Stimulated activated CD4-positive, alpha-beta T cell treated with anti-CD3 and anti-CD28 coated beads, Interleukin-1b, Interleukin-23, amount 100 ng/mL, for 24 hours (primary cell): ENCODE measurements at places on chromosomes 3 and 15.
A peak's percentile ranks its signal among the peaks of the same experiment; 100 is the strongest.

GRCh38 chr3:197103766-197104165 is 74.1 kb upstream of the MELTF start:
- no peak for DNase-seq

DNA sequence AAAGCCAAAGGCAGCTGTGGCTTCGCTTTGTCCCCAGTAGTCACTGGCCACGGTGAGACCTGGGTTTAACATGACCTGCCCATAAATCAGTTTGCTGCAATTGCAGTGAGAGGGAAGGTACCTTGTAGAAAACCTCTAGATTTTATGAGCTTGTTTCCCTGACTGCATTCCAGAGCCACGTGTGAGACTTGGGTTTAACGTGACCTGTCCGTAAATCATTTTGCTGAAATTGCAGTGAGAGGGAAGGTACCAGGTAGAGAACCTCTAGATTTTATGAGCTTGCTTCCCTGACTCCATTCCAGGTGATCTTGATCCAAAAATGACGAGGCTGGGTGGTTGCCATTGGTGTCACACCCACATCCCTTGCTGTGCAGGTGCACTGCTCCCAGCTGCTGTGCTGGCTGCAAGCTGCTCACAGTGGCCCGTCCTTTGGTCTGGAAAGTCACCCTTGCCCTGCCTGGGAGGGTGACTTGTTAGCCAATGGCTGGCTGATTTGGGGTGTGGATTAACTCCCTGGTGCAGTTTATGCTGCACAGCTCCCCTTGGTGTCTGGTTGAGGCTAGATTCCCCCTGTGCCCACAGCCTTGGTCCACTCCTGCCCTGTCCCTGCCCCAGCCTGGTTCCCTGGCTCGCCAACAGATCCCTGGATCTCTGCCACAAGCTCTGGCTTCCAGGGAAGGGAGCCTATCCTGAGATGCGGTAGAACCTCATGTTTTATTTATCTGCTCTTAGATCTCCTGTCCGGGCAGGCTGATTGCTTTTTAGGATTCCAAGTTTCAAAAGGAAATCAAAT is 192.7 kb upstream of the CTDSPL start:
- DNase-seq, result no peak

- DNase-seq, result no peak
Measured at GRCh38 chr3:138173769-138174420, 826 bp downstream of the DBR1 start.

- DNase-seq, result peak; percentile 41
Measured at GRCh38 chr15:70480196-70480856, 283.0 kb downstream of the UACA start.

DNA sequence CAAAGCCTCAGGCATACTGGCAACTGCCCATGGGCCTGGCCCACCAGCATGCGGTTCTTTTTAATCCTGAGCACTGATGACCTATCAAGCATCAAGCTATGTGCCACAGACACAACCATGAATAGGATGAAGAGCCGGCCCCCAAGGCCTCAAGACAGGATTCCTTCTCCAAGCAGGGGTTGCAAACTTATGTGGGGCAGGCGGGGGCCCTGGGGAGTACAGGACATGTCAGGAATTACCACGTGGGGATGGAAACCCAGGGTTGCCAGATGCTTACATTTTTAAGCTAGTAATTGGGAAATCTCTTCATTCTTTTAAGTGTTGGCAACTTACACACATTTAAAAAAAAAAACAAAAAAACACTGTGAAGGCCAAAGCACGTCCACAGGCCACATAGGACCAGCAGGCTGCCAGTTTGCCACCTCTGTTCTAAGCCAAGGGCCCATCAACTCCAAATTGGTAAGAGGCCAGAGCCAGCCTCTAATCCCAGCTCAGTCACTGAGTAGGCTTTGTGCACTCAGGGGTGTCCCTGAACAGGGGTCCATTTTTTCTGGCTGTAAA is 32.8 kb downstream of the BDH1 start:
- no peak for DNase-seq

DNA sequence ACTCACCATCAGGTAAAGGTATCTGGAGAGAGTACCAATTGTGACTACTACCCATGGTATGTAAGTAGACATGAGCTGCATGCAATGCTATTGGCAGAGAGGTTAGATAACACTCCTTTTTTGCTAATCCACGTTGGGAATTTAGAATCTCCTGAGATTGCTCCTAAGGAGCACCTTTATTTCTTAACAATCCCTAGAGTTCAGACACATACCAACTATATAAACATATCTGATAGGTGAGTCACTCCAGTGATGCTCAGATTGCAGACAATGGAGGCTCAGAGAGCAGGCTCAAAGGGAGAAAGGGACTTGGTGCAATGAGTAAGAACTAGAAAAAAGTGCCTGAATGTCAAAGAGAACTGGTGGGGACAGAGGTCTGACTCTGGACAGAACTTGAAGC is 47.0 kb upstream of the LRRFIP2 start:
- DNase-seq, result no peak

DNA sequence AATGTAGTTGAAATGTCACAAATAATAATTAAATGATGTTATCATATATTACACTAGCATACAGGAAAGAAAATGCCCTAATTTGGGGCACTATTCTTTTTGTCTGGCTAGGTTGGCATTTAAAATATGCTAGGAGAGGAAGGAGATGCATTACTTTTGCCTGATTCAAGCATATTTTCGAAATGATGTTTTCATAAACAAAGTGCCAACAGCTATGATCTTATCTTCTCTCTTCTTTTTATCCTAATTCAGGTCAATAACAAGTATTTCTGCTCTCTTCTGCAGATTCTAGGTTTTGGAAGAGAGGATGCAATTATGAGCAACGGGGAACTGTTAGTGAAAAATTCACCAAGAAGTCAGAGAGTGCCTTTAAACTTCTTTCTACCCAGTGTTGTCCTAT is 55.8 kb upstream of the NR2F2 start:
- no peak for DNase-seq

- no peak for DNase-seq
Measured at GRCh38 chr3:137792626-137793271, 28.6 kb downstream of the SOX14 start.

DNA sequence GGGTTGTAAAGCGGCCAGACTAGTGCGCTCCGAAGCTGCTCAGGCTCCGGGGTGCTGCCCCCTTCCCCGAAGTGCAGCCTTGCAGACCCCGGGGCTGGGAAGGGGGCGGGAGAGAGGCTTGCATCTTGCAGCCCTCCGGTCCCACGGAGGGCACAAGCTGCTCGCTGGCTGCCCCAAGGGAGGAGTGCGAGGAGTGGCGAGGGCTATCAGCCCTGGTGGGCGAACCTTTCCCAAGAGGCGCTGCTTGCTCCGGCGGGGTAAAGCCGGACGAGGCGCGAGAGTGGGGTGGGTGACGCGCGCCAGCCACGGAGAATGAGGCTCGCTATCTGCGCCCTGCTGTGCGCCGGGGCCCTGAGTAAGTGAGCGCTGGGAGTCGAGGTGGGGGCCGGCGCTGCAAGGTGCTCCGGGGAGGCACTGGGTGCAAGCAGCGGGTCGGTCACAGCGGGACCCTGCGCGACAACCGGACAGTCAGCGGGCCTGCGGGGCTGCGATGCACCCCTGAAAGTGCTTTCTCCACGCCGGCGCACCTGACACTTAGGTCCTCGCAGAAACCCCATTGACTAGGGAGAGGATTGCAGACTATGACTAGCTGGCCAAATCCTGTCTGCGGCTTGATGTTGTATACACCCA is 12.7 kb upstream of the TOPBP1 start:
- no peak for DNase-seq

DNA sequence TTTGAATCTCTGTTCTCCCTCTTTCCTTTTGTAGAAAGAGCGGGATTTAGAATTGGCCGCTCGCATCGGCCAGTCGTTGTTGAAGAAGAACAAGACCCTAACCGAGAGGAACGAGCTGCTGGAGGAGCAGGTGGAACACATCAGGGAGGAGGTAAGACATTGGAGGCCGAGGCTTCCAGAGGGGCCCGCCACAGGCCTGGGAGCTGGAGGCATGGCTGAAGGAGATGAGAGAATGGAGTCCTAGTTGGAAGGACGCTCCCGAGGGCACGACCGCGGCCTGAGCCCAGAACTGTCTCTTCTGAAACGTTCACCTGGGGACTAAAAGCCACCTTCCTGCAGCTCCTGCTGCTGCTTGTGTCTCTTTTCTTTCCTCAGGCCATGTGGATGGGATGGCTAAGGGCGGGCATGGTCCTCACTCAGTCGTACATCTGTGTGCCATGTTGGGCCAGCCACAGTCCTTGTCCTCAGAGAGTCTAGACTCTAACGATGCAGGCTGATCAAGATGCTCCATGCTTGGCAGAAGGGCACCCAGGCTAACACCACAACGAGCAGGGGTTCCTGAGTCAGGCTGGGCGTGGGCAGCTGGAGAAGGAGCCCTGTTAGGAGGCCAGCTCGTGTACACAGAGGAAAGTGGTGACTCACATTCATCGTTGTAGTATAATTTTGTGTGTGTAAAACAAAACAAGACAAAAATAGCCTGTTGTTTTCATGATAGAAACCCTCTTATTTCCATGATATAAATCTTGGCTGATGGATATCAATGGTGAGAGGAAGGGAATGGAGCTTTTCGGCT is 81.1 kb downstream of the CCK start:
- DNase-seq, result no peak

- no peak for DNase-seq
Measured at GRCh38 chr3:129683201-129683600, 76.7 kb upstream of the PLXND1 start.

DNA sequence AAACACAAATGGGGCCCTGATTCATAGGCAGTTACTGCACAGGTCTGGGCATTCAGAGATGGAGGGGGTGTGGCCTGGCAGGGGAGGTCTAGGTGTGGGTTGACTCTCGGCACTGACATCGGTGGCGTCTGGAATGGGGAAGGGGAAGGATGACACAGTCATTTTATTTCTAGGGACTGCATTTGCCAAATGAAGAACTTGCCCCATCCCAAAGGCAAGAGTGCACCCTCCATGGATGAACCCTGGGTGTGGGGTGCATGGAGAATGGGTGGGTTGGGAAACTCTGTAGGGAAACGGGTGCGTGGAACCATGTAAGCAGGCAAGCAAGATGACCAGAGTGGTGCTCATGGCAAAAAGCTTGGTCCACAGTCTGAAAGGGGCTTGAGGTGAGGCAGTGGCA is 24.5 kb downstream of the SLC6A20 start:
- DNase-seq, result no peak

DNA sequence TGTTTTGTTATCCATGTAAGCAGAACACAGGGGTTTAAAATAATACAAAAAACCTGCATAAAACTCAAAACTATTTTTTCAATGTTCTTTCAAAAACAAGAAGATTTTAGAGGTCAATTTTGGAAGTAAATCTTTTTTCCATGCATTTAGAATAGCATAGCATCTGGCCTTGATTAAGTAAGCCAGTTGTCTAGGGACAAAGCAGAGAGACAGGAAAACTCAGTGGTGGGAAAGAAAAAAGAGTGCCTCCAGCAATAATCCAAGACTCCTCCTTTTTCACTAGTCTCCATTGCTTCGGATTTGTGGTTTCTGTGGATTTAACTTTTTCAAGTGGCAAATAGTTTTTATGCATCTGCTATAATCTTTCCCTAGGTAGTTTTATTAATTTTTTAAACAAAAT is 88.9 kb downstream of the SUCNR1 start:
- no peak for DNase-seq

GRCh38 chr15:73338058-73338457 is 30.7 kb downstream of the HCN4 start:
- DNase-seq, result no peak

DNA sequence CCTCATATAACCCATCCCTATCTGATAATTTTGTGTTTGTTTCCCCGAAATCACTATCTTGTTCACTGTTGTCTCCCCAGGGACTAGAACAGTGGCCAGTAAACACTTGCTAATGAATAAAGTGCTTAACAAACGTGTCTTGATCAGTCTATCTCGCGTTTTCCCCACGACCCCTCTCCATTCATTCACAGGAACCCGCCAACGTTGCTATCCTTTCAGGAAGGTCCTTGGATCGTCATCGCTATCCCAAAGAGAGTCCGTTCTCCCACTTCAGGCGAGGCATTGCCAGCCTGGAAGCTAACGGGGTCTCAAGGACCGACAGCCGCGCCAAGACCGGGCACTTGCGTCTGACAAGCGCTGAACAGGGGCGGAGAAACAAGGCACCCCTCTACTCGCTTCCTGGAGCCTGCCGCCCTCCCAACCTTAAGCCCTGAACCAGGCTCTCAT is 344 bp downstream of the LINS1 start:
- no peak for DNase-seq

DNA sequence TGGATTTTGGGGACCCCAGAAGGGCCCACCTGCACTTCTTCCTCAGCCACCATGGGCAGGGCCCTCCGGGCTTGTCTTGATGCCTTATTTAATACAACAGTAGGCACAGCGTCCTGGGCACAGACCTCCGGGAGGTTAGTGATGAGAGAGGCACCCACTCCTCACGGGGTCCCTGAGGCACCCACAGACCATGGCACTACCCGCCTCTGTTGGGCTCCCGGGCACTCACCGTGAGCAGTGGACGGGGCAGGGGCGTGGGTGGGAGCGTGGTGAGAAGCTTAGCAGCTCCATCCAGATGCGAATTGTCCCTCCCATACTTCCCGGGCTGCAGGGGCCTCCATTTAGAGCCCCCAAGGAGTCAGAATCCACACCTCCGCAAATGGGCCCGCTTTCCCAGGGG is 317 bp upstream of the MESP2 start:
- DNase-seq, result no peak

GRCh38 chr3:148233403-148233802 is 464.3 kb upstream of the AGTR1 start:
- DNase-seq, result no peak

- no peak for DNase-seq
Measured at GRCh38 chr3:179100652-179101051, 29.0 kb upstream of the ZMAT3 start.

DNA sequence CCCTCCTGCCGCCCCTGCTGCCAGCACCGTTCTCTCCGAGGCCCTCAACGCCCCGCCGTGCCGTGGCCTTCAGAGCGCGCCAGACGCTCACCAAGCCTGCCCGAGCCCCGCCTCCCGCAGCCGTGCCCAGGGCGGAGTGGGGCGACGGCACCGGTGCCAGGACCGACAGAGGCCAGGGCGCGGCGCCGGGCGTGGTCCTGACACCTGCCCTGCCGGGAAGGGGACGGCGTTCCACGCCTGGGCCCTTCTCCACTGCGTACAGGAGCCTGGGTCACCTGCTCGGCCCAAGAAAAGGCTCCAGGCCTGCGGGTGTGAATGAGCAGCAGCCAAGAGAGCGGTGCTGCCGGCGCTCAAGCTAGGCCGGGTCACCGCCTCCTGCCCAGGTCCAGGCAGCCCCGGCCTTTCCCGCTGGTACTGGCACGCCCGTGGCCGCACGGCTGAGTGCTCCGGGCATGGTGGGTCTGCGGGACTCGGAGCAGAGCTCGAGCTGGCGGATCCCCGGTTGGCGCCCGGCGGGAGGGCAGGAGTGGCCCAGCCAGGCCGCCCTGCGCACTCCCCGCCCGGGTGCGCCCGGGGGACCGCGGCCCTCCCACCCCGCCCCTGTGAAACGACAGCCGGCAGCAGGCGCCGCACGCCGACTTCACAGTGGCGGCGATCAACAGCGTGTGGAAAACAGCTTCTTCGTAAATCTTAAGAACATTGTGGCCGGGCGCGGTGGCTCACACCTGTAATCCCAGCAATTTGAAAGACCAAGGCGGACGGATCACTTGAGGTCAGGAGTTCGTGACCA is 4.2 kb downstream of the OCA2 start:
- DNase-seq, result no peak

- DNase-seq, result no peak
Measured at GRCh38 chr15:46354443-46354842, 719.6 kb downstream of the SQOR start.
